ENCODE measurements at places on chromosomes 4 and X.

DNA sequence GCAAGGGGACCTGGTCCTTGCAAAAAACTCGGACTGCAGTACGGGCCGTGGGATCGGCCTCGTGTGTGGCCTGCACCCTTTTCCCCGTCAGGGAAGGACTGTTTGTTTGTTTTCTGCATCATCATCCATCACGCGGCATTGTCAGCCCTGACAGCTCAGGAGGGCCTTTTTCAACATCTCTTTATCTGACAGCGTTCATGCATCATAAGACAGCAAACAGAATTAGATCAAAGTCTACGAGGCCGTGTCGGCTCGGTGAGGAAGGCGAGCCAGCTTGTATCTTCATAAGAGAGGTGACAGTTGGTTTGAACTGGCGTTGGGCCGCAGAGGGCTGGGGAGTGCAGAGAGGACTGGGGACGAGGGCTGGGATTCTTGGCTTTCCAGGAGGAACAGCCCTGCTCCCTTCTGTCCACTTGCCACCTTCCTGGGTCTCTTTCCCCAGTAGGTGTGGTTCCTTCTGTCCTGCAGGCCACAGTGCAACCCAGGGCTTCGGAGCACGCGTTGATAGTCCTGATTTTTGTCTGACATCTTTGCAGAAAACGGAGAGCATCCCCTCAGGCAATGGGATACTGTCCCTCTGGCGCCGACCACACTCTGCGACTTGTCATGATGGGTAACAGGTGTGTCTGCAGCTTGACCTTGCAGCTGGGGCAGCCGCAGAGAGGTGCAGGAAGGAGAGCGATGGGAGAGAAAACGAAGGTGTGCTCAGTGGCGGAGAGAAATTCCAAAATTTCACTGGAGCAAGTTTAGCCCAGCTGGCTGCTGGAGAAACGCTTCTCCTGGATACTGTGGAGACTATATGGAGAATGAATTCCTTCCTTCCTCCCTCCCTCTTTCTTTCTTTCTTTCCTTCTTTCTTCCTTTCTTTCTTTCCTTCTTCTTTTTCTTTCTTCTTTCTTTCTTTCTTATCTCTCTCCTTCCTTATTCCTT lies 104.0 kb upstream of the SHOX start:
- no peak for DNase-seq

GRCh38 chr4:143353797-143354196 lies 17.1 kb downstream of the GAB1 start:
- no peak for DNase-seq

GRCh38 chr4:31114816-31115215 lies 394.6 kb downstream of the PCDH7 start:
- no peak for DNase-seq

DNA sequence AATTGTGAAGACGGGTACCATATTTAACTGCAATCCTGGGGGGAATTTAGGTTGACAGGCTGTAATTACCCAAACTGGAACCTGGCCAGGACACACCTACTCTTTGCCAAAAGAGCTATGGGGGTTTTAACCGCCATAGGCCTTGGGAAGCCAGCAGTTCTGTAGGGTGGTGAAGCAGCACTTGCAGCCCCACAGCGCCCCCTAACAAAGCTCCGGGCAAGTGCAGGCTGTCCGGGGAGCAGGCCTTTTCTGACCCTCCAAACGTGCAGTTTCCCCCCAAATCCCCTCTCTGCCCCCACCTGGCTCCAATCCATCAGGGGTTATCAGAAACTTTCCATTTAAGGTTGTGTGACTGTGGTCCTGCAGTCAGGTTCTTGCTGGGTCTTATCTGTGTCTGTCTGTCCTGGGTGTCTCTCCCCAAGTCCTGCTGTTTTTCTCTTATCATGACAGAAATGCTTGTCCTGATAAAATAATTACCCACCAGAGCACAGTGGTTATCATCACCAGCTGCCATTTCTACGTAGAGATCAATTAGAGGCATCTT lies 350.9 kb downstream of the MID1IP1 start:
- no peak for DNase-seq

DNA sequence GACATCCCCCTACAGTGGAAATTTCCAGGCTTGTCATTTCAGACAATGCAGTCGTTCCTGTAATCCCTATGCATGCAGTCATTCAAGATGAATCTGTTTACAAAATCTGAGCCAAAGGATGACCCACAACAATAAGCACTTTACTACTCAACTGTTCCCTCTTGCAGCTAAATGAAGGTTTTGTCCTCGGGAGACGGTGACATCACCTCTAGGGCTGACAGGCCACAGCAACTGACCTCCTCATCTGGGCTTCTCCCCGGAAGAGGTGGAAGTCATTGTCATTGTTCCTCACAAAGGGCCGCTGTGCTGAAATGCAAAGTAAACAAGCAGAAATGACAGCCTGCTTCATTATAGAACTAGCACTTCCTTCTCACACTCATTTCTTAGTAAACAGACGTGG lies 29.2 kb downstream of the CLRN2 start:
- no peak for DNase-seq

DNA sequence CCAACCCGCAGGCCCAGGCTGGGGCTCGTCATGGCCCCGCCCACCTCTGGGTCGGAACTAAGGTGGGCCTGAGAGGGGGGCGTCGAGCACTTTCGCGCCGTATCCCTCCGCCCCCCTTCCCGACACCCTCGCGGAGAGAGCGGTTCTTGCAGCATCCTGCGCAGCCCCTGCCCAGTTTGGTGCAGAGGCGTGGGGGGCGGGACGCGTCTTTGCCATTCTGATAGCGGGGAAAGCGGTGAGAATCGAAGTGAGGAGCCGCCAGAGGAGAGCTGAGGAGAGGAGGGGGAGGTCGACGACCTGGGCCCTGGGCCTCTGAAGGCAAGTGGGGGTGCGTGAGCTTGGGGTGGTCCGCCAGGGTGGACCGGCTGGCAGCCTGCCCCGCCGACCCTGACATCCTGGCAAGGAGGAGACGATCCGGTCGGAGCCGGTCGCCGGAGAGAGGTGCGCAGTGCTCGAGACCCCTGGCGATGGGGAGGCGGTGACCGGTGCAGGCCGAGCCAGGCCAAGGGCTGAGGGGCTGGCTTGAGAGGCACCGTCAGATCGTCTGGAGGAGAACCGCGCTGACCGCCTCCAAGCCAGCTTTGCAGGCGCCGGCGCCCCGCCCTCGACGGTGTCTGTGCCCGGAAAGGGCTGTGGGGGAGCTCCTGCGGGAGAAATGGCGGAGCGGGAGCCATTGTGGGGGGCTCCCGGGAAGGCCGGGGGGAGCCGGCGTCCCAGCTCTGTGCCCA lies 25.5 kb downstream of the GPRASP3 start:
- peak; percentile 21 for DNase-seq

DNA sequence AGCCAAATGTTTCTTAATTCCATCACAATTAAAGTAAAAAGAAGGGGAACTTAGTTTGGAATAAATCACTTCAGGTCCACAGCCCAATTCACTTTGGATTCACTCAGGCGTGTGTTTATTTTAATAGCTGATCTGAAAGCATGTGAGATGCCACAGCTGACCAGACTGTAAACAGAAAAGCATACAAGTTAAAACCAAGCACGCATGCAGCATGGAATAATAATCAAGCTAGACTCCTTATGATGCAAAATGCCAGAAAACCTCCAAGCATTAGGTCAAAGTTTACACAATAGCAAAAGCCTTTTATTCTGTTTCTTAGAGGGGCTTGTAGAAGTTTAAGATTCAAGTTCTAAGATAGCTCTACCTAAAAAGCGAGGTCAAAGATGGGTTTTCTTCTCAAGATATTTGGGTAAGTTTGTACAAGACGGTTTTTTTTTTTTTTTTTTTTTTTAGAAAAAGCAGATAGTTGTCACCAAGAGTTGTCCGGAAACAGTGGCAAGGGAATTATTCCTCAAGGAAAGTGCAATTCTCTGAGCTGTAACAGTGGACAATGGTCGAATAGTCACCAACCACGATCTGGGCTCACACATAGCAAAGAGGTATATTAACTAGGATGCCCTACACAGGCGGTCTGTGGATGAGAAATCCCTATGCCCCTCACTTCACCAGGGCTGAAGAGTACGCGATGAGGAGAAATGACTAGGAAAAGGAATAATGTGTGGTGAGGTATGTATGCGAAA lies 763 bp upstream of the PRRG1 start:
- no peak for DNase-seq

DNA sequence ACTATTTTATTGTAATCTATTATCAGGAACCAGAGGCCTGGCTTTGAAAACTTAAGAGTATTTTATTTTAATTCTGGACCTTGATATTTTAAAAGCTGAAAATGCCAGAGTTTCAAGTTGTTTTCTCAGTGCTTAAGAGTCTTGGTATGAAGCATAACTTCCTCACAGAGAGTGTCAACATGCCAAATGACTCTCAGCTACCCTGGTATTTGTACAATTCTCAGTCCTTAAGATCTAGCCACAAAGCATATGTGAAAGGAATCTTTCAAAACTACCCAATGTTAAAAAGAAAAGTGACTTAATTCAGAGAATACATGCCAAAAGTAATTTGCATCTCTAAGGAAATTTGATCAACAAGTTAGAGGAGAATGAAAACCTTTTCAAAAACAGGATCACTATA lies 171.9 kb downstream of the DKK2 start:
- peak; percentile 89 for DNase-seq

DNA sequence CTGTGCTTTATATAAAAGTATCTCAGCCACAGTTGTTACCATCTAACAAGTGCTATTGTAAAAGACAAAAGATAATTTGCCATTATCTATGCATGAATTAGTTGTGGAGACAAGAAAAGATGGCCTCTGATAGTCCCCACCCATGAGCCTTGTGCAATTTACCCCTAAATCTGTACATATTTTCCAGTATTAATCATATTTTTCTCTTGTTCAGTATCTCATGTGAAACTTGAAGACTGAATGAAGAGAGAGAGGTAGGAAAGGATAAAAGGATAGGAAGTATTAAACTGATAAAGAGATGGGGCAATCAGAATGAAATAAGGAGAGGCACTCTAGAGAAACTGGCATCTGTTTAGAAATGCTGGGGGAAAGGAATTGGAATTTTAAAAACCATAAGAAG lies 3.7 kb downstream of the MYOZ2 start:
- DNase-seq, result peak; percentile 28

DNA sequence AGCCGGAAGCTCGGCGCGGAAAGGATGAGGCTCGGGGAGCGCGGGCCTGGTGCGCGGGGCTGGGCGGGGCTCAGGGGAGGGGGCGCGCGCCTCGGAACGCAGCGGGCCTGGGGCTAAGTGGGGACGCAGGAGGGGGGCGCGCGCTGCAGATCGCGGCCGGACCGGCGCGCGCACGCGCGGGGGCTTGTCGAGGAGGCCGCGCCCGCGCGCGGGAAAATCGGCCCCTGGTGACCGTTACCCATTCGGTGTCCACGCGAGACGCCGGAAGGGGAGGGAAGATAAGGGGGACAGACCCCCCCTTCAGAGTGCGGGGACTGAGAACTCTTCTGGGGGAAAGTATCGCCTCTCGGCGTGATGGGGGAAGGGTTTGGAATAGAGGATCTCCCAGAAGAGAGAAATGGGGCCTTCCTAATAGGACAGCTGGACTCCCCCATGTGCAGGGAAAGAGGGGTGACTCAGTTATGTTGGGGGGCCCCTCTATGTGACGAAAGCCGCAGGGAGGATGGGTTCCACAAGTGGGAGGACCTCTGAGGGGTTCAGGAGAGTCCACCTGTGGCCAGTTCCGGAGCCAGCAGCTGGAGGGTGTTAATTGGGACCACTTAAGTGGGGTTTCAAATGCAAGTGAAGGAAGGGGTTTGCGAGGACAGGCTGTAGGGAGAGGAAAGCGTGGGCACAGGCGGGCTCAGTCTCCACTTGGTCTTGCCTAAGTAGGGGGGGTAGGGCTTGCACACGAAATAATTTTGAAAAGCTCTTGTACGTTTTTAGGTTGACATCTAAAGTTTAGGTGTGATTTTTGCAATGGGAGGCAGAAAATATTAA lies 584 bp downstream of the SUV39H1 start:
- peak; percentile 59 for DNase-seq

GRCh38 chr4:180947425-180947824 lies 1295.8 kb upstream of the TENM3 start:
- peak; percentile 51 for DNase-seq
